H1 (cell line): ENCODE measurements at places on chromosomes 1 and 21. TPM values are rescaled to one million over a fixed set of nuclear protein-coding genes. Genes with fewer than 3 reads are reported as not detected.
A peak's percentile ranks its signal among the peaks of the same experiment; 100 is the strongest.

DNA sequence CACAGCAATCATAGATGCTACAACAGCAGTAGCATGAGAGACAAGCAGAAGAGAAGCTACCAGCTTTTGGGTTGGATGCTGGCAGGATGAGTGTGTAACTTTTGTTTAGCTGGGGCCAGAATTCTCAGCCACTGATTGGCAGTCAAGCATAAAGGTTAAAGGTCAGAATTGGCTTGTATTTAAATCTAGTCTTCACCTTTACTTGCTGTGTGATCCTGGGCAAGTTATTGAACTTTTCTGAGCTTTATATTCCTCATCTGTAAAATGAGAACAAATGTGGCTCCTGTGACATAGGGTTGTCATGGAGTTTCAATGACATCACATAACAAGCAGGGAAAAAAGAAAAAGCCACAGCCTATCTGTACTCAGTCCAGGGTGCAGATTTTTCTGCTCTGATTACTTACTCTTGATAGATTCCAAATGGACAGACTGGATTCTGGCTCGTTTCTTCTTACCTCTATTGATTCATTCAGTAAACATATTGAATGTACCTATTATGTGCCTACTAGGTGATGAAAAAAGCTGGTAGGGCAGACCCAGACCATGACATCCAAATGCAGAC lies 2.8 kb upstream of the AZIN2 start:
- DNase-seq: no peak

- no peak for DNase-seq
These were observed 72.5 kb downstream of the PLPPR5 start for GRCh38 chr1:98932184-98932583.

DNA sequence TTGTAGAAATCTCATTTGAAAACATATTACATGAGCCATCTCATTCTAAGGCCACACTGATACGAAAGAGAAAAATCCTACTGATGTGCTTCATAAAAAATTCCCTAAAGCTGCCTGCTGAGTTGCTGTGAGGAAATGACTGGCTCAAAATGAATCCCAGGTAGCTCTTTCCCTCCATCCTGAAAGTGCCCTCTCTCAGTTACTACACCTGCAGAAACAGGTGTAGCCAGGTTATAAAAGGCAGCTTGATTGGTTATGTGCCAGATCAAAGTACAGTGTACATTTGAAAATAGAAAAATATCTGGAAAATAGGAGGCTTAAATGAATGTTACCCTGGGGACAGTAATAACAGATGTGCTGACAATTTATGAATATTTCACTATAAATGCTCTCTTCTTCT lies 833.4 kb upstream of the ADGRL4 start:
- no peak for DNase-seq

Gene WDR64
- not detected in 2 replicates for total RNA-seq

DNA sequence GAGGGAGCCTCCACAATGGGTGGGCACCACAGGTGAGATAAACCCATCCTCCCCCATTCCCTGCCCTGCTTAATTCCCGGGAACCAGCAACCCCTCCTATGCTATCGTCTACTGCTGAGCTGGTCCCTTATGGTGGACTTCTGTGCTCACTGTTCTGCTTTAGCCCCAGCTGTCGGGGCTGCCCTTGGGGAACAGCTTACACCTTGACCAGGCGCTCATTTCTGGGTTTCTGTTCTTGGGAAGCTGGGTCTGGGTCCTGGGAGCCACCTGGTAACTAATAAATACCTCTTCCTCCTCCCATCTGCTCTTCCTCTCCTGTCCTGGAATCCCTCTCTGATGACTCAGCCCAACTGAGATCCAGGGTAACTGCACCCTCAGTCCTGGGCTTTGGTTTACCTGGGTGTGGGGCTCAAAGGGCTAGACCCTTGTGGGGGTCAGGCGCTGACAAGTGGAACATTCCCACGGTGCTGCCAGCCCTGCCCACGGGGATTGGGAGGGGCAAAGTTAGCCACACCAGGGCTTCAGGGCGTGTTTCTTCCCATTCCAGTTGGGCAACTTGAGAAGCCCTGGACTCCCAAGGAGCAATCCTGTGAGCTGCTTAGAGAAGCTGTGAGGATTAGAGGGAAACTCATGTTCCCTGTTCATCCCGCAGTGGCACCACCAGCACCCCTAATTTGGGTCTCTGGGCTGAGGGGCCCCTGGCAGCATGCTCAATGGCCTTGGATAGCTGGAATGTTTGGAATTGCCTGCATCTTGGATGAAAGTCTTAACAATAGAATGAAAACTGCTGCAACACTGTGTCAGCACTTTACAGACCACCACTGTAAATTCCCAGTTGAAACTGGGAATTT lies 1.6 kb downstream of the PCAT6 start:
- DNase-seq: peak; percentile 55

DNA sequence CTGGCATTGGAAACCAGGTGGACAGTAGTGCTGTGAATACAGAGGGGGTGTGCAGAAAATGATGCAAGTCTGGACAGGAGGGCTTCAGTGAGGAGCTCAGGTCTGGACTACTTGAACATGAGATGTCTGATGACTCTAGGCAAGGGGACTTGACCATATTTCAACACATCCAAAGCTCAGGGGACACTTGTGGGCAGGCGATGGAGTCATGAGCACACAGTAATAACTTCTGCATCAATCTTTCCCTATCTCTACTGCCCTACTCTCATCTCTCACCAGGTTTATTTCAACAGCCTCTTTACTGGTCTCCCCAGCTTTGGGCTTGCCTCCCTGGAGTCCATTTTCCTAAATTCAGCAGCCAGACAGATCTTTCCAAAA lies 21.9 kb downstream of the FMO2 start:
- DNase-seq: no peak

Gene LY9
- total RNA-seq: not detected in 2 replicates

Gene KRTAP13-2
- total RNA-seq: not detected in 2 replicates

Gene PPIAL4G
- total RNA-seq: not detected in 2 replicates

Gene MROH9
- not detected in 2 replicates for total RNA-seq

Gene GPR61
- total RNA-seq: 0.15 and 0.41 TPM in 2 replicates

DNA sequence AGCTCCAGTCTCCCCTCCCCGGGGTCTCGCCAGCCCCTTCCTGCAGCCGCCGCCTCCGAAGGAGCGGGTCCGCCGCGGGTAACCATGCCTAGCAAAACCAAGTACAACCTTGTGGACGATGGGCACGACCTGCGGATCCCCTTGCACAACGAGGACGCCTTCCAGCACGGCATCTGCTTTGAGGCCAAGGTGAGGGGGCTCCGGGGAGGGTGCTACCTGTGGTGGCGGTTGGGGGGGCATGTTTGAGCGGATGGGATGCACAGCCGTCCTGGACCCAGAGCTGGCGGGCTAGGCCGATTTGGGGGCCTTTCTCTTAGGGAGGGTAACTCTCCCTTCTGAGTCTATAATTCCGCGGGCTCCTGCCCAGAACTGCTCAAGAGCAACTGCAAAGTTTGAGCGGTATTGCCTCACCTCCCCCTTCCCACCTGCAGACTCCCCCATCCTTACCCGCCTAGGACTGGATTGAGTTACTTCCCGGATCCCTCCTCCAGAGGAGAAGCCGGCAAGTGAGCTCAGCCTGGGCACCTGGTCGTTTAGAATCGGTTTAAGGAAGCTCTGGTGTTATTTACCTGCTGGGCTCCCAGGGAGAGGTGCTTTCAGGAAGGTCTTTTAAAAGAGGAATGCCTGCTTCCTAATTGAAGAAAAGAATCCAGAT lies 730 bp downstream of the NOS1AP start:
- DNase-seq: no peak

Gene KCNQ4
- 3.5 and 3.9 TPM in 2 replicates for total RNA-seq

DNA sequence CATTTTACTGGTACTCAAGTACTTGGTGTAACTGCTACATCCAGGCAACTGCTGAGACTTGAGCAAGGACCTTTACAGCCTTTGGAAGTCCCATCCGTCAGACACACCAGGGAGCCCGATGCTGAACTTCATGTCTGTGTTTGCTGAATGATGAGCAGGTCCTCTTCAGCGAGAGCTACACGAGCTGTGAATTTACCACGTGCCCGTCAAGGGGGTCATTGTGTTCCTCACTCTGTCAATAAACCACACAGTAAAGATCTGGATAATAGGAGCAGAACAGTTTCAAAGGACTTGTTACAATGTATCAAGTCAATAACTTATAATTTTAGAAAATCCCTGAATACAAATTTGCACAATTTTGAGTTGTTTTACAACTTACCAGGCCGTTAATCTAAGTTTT lies 427.2 kb downstream of the KIF26B start:
- no peak for DNase-seq

Gene LCE3D
- not detected in 2 replicates for total RNA-seq

DNA sequence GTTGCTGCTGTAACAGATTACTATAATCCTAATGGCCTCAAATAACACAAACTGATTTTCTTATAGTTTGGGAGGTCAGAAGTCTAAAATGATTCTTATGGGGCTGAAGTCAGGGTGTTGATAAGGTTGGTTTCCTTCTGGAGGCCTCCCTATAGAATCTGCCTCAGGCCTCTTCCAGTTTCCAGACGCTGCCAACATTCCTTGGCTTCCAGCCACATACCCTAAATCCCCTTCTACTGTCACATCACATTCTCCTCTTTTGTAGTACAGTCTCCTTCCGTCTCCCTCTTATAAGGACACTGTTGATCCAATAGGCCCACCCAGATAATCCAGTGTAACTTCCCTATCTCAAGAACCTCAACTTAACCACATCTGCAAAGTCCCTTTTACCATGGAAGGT lies 145.3 kb upstream of the NCAM2 start:
- DNase-seq: no peak

DNA sequence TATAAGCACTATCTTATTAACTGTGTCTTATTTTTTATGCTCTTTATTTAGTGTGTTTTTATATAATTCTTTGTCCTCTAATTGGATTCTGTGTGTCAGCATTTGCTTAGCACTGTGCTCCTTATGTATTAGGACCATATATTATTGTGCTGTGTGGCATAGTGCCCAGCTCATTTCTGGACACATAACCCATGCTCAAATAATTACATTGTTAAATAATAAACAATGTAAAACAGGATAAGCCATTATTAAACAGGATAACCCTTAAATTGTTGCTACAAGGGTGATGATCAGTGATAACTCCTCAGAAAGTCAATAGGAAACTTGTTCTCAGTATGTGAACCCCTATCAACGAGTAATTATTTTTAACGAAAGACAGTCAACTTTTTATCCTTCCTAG lies 150.4 kb downstream of the ADGRL4 start:
- no peak for DNase-seq

DNA sequence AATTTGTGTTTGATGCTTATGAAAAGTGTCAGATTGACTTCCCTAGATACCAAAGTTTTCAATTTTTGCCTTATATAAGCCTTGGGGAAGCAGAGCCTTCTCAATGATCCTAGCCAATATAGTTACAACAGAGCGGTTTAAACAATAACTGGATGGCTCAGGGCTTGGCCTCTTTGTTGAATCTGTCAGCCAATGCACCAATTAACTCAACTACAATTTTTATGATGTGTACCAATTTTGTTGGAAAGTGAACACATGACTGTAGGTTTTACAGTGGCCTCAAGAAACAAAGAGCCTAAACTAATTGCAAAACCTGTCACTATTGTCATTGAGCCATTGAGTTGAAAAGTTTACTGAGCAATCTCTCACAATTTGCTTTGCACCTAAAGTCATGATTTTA lies 71.6 kb upstream of the RGS18 start:
- no peak for DNase-seq

DNA sequence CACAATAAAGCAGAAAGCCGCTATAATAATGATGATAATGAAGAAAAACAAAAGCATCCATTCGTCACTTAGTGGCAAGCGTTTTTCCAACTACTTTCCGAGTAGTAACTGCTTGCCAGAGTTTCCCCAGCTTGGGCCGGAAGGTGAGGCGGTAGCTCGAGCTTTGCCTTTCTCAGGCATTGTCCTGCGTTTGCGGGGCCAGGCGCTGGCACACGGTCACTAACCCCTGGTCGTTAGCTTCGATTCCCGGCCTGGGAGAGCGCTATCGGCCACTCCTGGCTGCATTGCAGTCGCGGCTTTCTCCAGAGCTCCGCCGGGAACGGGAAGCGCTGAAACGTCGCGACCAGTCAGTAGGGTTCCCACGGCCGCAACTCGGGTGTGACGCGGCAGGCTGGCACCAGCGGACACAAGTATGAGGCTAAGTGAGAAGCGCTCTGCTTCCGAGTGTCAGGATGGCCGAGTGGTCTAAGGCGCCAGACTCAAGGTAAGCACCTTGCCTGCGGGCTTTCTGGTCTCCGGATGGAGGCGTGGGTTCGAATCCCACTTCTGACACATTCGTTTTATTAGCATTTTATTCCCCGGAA lies 14.6 kb upstream of the ZNF692 start:
- peak; percentile 93 for DNase-seq

DNA sequence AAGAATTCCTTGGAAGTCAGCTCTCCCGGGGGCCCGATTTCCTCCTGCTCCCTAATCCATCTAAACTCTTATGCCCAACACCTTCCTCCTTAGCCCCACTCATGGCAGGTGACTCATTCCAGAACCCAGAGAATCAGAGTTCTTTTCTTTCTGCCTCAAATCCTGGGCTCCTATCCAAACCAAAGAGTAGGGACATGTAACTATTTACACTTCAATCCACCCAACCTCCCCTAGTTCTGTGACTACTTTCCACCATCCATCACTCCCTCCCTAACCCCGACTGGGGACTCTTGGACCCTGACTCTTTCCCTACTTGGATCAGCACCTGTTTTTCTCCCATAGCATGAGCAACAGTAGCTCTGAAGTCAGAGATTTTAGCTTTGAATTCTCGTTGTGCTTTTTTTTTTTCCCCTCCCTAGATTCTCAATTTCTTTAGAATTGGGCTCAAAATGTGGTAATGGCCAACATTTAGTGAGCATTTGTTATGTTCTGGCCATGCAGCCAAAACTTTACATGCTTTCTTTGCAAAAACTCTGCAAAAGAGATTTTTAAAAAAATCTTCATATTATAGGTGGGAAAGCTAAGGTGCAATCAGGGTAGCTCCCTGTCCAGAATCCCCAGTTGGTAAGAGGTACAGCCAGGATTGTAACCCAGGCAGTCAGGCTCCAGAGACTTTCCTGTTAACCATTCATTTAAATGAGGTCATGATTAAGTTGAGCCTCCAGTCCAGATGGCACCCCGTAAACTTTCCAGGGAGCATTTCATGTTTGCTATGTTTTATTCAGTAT lies 7.5 kb upstream of the CYP4A11 start:
- no peak for DNase-seq

Gene GPR52
- 0.63 TPM in 1 of 2 replicates, not detected in the other for total RNA-seq

Gene RHBG
- total RNA-seq: 2.2 and 2.6 TPM in 2 replicates

Gene APOBEC4
- total RNA-seq: not detected in 2 replicates

Gene OR1C1
- not detected in 2 replicates for total RNA-seq

DNA sequence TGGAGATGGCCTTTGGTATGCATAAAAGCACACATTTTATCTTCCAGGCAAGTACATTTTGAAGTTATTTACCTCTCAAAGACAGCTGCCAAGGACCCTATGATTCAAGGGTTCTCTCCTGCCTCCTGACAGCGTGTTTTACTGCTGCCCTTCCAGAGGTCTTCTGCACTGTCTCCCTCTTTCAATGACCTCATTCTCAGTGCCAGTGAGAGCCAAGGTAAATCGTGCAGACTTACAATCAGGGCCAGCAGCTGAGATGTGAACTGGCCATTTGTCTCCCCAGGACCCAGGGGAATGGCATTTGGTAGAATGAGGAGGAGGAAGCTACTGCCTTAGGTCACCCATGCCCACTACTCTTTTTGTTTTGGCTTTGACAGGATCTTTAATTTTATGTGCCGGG lies 84.2 kb upstream of the FGGY start:
- no peak for DNase-seq

Gene SPRR3
- total RNA-seq: not detected in 2 replicates

GRCh38 chr1:147080671-147081394 lies 91.4 kb downstream of the PRKAB2 start:
- DNase-seq: peak; percentile 77

Gene FBLIM1
- 63.2 and 66.6 TPM in 2 replicates for total RNA-seq

Gene F13B
- total RNA-seq: not detected in 2 replicates

Gene KCND3
- total RNA-seq: 0.48 and 0.61 TPM in 2 replicates

GRCh38 chr1:6577831-6578525 lies 1.8 kb upstream of the ZBTB48 start:
- DNase-seq: no peak

- no peak for DNase-seq
These were observed 50.6 kb downstream of the ROR1 start for GRCh38 chr1:63824451-63824850.
